ENCODE measurements at places on chromosomes 12 and 14.

GRCh38 chr12:7072035-7072434 lies 11.5 kb downstream of the C1S start:
- no peak for DNase-seq

GRCh38 chr12:12990700-12991468 lies 9.2 kb downstream of the HEBP1 start:
- DNase-seq, result no peak

- no peak for DNase-seq
These were observed 4.2 kb upstream of the XPOT start for GRCh38 chr12:64400041-64400440.

DNA sequence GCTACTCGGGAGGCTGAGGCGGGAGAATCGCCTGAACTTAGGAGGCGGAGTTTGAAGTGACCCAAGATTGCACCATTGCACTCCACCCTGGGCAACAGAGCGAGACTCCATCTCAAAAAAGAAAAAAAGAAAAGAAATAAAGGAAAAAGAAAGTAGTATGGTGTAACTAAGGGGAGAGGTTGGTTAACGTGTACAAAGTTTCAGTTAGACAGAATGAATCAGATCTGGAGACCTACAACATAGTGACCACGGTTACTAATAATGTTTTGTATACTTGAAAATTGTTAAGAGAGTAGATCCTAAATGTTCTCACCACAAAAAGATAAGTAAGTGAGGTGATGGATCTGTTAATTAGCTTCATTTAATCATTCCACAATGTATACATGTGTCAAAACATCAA lies 1208.8 kb downstream of the VRK1 start:
- no peak for DNase-seq

- DNase-seq, result peak; percentile 62
These were observed 17.4 kb downstream of the COL2A1 start for GRCh38 chr12:47986832-47987231.

DNA sequence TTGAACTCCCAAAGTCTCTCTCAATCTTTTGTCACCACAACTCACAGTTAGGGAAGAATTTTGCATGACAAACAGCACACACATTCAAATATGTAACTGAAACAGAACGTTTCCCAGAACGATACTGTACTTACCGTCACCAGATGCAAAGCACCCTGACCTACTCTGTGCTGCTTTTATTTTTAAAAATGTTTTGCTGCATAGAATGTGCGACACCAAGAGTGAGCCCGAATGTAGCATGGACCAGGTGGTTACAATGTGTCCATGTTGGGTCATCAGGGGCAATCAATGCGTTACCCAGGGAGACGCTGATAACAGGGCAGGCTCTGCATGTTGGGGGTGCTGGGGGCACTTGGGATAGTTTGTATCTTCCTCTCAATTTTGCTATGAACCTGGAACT lies 14.6 kb upstream of the EIF5 start:
- DNase-seq, result no peak

- peak; percentile 90 for DNase-seq
These were observed 23.7 kb upstream of the DHRS4 start for GRCh38 chr14:23929822-23930294.

GRCh38 chr12:8912914-8913313 lies 1.4 kb upstream of the PHC1 start:
- DNase-seq, result no peak

DNA sequence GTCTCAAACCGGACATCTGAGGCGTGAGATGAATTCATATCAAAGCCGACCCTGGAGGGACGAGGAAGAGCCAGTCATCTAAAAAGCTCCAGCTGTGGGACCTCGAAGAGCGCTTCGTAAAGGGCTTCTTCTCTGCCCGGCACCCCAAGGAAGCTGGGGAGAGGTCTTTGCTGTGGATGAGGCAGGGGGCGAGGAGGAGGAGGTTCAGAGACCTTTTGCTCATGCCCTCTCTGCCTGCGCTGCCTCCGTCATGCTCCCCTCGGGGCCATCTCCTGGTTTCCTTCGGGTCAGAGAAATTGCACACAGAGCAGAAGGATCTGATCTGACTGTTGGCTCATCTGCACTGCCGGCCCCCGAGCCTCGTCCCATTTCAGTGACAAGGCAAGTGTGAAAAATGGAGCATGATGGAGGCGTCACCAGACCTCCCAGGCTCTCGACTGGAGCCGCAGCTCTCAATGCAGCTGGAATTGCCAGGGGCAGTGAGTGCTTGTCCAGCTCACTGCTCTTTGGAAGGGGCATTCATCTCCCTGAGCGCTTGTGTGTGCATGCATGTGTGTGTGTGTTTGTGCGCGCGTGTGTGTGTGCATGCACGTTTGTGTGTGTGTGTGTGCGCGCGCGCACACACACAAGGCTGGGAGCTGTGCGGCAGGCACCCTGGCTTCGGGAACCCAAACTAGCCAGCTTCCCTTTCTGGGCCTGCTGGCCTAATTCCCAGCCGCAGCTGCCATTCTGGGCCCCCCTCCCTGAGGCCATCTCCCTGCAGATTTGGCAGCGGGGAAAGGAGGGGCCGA lies 9.2 kb downstream of the CABP1 start:
- DNase-seq, result no peak

DNA sequence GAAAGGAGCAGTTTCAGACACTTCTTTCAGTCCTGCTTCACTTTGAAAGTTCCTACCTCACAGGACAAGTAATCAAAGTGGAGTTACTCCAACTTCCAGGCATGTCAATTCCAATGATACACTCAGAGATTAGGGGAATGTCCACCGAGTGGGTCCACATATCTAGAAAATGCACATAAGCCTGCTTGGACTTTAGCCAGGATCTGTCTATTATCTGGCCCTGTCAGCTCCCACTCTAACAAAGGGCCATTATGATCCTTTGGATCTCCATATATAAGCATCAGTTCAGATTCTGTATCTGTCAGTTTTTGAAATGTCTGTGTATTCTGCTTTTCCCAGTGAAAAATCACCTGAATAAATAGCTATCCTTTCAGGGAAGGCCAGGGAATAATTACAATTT lies 112.9 kb upstream of the ATXN7L3B start:
- DNase-seq, result no peak

- DNase-seq, result no peak
These were observed 31.0 kb downstream of the CCDC85C start for GRCh38 chr14:99573000-99573330.

DNA sequence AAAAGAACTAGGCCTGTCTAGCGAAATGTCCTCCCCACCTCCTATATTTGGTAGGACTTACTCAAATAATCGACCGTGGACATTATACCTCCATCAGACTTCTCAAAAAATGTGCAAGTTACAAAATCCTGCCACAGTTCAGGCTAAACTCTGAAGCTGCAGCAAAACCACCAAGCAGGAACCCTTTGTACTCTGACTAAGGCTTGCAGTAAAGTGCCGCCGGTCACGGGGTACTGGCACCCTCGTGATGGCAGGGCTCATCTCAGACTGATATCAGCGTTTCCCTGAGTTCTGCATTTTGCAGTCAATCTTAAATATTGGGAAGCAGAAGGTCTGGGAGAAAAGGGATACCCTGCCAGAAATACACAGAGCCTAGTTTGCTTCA lies 17.1 kb downstream of the SLC11A2 start:
- DNase-seq, result peak; percentile 91

DNA sequence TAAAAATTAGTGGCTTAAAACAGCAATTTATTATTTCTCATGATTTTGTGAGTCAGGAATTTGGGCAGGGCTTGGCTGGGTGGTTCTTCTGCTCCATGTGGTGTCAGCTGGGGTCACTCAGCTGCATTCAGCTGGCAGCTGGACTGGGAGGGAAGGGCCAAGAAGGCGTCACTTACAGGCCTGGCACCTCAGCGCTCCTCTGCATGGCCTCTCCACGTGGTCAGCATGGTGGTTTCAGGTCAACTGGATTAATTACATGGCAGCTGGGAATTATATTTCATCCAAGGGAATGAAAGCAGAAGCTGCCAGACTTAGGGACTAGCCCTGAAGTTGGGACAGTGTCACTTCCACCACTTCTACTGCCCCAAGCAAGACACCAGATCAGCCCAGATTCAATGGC lies 27.5 kb upstream of the IRF2BPL start:
- no peak for DNase-seq

DNA sequence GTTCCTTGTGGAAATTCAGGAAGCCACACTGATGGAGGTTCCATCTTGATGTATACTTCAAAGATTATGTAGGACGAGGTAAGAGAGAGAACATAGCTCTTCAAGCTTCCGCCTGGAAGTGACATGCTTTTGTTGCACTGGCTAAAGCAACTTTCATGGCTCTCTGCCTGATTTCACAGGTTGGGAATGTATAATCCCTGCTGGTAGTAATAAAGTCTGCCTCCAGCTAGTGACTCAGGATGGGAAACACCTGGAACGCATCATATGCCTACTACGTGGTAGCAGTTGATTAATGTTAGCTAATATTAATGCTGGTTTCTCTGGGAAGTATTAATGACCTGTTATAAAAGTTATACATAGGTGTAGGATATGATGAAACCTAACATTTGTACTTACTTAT lies 71.1 kb downstream of the PELI2 start:
- DNase-seq, result no peak

DNA sequence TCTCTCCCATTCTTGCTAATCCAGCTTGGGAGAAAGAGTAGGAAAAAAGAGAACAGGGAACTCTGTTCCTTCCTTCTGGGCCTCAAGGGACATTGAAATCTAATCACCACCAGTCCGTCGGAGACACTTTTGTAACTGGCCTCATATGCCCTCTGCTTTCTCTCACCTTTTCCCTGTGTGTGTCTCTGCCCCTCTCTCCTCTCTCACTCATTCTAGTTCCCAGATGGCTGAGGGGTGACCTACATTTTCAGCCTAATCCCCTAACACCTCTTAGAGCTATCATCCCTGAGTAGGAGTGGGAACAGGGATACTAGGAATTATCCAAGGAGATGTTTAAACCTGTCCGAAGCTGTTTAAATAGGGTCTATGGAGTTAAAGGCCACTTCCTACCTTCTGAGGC lies 8.9 kb upstream of the PCK2 start:
- no peak for DNase-seq

DNA sequence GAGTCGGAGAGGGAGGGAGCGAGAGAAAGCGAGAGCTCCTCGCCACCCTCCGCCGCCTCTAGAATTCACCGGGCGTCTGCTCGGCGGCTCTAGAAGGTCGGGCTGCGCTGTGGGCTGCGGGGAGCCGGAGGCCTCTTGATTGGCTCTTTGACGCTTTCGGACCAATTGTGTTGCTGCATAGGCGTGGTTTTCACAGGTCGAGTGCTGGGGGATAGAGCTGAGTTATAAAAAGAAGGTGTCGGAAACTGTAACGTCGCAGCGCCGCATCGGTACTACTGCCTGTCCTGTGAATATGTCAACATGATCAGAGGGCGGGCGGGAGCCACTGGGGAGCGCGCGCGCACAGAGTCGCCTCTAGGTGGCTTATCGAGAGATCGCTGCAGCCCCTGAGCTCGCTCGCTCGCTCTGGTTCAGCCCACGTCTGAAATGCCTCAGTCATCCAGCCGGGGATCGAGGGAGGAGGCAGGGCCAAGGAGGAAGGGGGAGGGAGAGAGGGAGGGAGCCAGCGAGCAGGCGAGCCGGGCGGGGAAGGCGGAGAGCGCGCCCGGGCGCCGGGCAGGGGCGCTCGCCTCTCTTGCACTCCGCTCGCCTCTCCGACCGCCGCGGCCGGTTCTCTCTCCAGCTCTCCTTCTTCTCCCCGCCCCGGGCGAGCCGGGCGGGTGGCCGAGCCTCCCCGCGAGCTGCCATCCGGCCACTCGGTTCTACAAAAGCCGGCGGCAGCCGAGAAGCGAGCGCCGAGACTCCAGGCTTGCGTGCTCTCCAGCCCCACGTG lies at the start of gene TBX3:
Gene TBX3 (minus strand): TSS at position 78 of the 772 bp plus-strand sequence. CDS start 975 bp downstream, outside the sequence.
- DNase-seq, result peak; percentile 94

- no peak for DNase-seq
These were observed 33.1 kb upstream of the COL2A1 start for GRCh38 chr12:48037267-48037915.

- no peak for DNase-seq
These were observed 153.8 kb downstream of the SLC35F4 start for GRCh38 chr14:57712102-57712501.

- DNase-seq, result peak; percentile 52
These were observed 34.3 kb upstream of the PLEKHG6 start for GRCh38 chr12:6275928-6276887.

DNA sequence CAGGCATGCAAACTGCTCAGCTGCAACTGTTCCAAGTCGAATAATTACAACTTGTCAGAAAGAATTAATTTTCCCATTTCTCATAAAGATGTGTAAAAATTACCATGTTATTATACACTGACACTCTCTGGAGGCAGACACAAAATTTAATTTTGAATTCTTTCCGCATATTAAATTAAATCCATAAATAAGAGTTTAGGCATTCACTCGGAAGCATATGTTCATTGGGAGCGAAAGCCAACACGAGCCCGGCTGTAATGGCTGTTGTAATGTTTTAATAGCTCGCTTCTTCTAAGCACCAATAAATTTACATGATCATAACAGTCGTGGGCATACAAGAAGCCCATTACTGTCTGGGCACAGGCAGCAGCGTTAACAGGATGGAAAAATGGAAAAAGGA lies 189.6 kb upstream of the SOX5 start:
- no peak for DNase-seq

- no peak for DNase-seq
These were observed 20.0 kb upstream of the PCNX1 start for GRCh38 chr14:70887207-70887681.

- DNase-seq, result no peak
These were observed 70.2 kb upstream of the NCOR2 start for GRCh38 chr12:124637581-124637981.

DNA sequence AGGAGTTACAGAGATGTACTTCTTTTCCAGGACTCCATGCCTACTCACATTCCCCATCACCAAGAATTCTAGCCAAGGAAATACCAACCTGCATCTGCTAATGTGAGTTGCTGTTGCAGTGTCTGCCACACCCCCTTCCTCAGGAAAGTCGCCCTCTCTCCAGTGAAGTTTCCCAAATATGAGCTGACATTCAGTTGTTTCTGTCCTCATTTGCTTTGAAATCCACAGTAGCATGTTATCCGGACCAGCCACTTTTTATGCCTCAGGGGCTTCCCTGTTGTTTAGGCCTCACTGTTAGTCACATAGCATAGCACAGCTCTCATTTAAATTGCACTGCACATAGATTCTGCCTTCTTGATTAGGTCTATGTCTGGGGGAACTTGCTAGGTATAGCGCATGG lies 212.4 kb downstream of the EGLN3 start:
- DNase-seq, result no peak

GRCh38 chr14:65915125-65915524 lies 502.6 kb downstream of the FUT8 start:
- no peak for DNase-seq

GRCh38 chr14:104171895-104172294 lies 33.5 kb downstream of the KIF26A start:
- no peak for DNase-seq

DNA sequence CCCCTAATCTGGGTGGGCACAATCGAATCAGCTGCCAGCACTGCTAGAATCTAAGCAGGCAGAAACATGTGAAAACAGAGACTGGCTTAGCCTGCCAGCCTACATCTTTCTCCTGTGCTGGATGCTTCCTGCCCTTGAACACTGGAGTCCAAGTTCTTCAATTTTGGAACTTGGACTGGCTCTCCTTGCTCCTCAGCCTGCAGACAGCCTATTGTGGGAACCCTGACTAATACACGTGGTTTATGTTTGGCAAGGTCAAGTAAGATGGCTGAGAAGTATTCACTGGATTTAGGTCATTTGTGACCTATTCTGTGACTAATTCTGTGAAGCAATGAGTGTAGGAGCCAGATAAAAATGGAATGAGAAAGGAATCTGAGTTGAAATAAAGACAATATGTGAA lies 11.0 kb downstream of the GPR135 start:
- DNase-seq, result no peak

- DNase-seq, result peak; percentile 93
These were observed 630 bp downstream of the FOS start for GRCh38 chr14:75279153-75279762.

GRCh38 chr14:103128631-103129300 lies 5.5 kb downstream of the TNFAIP2 start:
- DNase-seq, result peak; percentile 79

GRCh38 chr12:63018273-63018672 lies 83.3 kb upstream of the PPM1H start:
- no peak for DNase-seq
